ENCODE measurements at places on chromosomes 6 and 20.

DNA sequence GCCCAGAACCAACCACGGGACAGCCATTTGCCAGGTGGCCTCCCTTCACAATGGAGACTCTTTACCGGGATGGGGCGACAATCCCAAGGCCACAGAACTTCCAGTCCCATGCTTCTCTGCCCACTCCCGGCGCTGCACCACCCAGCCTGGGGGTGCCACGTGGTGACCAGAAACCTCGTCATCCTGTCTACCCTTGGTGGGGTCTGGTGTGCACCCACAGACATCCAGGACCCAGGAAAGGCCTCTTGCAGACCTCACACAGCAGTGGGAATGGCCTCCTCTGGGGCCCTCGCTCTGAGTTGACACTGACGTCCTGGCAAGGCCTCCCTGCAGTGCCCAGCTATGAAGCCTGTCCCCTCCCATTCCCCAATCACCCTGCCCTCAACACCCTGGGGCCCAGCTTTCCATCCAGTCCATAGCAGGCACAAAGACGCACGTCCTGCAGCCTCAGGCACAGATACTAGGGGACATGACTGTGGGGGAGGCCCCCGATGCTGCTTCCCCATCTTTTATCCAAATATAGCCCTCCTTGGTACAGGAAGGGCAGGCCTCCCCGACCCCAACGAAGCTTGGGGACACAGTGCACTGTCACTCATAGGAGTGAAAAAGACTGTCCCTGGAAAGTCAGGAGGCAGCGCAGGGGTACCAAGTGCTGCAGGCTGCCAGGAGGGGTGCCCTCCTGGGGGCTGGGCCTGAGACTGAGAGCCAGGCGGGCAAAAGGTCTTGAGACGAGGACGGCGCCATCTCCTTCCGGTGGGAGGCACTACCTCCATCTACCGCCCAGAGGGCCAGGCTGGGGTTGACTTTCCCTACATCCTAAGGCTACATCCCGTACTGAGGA is 7.2 kb downstream of the CST7 start:
- no peak for DNase-seq

- DNase-seq, result no peak
Observed at GRCh38 chr6:150547502-150548222, 52.0 kb upstream of the PLEKHG1 start.

DNA sequence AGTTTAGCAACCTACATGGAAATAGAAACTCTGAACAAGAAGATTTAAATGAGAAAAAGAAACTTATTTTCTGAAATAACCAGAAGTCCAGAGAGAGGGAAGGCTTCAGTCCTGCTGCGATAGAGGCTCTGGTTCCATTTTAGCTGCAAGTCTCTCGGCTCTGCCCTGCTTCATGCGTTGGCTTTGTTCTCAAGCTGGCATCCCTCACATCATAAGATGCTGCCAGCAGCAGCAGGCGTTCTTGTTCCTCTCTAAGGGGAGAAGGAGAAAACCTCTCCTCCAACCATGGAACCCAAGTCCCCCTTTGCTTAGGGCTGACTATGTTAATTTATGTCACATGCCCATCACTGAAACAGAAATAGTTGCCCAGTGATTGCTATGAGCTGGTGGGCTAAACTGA is 46.4 kb upstream of the PMEPA1 start:
- DNase-seq, result no peak

DNA sequence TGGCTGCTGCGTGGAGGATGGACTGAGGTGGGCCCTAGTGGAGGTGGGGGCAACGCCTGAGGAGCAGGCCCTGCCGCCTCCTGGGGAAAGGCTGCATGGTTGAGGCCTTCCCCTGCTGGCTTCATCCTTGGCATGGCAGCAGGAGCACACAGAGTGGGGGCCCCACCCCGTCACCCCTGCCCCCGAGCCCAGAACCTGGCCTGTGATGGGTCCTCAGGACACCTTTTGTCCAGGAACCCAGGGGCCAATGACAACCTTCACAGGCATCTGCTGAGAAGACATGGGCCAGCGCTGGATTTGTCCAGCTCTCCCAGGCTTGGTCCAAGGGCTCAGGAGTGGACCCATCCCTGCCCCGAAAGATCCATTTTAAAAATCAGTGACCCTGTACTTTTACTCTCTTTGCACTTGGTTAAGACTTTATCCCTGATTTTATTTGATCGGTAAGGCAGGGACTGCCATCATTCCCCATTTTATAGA is 575 bp upstream of the SLC17A9 start:
- no peak for DNase-seq

- DNase-seq, result no peak
Observed at GRCh38 chr20:62910777-62911497, 15.4 kb downstream of the DIDO1 start.

- DNase-seq, result no peak
Observed at GRCh38 chr6:127582777-127583462, 5.9 kb downstream of the C6orf58 start.

GRCh38 chr20:2139250-2139649 is 37.6 kb downstream of the STK35 start:
- no peak for DNase-seq

DNA sequence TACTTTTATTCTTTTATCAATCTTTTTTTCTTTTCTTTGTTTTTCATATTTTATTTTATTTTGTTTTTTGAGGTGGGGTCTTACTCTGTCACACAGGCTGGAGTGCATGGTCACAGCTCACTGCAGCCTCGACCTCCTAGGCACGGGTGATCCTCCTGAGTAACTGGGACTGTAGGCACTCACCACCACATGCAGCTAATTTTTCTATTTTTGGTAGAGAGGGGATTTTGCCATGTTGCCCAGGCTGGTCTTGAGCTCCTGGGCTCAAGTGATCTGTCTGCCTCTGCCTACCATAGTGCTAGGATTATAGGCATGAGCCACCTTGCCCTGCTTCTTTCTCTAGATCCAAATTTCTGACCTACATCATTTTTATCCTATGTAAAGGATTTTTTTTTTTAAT is 153.2 kb downstream of the CDKAL1 start:
- no peak for DNase-seq

GRCh38 chr20:53328961-53329360 is 264.7 kb downstream of the ZNF217 start:
- DNase-seq, result no peak

- DNase-seq, result no peak
Observed at GRCh38 chr6:130303431-130303830, 62.4 kb upstream of the TMEM200A start.

DNA sequence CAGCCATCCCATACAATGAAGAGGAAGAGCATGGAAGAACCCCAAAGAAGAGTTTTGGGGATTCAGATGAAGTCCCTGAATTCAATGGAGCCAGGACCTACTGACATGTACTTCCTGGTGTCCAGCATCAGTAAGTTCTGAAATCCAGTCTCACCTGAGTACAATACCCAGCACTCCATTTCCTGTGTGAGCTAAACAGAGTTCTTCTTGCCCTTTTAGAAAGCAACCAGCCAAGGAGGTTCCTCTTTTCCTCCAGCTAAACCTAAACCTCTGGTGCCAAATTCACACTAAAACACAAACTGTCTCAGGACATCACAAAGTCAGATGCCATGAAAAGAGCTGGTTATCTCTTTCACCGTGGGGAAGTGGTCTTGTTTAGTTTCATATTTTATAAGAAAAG is 71.5 kb downstream of the PKHD1 start:
- DNase-seq, result no peak

DNA sequence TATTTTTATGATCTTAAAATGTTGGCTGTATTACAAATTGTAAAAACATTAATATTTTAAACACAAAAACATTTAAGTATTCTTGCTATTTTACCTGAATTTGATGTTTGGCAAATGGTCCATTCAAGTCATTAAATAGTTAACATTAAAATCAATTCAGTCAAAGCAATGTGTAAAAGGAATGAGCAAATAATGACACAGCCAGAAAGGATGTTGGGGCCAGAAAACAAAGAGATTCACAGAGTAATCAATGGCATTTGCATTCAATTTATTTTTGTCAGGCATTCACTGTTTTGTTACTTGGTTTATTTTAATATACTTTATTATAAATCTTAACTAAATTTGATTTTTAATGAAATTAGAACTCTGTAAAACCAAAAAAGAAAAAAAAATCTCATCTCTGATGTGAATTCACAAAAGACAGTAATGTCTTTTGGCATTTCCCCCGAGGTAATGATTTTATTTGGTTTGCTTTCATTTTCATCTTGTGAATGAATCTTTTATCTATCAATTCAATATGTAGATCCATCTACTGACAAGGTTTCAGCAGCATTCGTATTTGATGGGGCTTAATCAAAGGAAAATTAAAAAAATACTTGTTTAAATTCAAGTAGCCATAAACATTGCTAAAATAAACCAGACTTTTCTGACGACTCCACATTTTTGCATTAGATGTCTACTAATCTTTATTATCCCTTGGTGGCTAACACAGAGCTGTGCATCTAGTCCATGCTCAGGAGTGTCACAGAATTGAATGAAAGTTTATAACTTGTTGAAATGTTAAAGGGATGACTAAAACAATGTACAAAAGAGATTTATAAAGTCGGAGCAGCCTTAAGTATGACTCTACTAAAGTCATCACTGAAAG is 866.7 kb upstream of the GJE1 start:
- DNase-seq, result no peak

DNA sequence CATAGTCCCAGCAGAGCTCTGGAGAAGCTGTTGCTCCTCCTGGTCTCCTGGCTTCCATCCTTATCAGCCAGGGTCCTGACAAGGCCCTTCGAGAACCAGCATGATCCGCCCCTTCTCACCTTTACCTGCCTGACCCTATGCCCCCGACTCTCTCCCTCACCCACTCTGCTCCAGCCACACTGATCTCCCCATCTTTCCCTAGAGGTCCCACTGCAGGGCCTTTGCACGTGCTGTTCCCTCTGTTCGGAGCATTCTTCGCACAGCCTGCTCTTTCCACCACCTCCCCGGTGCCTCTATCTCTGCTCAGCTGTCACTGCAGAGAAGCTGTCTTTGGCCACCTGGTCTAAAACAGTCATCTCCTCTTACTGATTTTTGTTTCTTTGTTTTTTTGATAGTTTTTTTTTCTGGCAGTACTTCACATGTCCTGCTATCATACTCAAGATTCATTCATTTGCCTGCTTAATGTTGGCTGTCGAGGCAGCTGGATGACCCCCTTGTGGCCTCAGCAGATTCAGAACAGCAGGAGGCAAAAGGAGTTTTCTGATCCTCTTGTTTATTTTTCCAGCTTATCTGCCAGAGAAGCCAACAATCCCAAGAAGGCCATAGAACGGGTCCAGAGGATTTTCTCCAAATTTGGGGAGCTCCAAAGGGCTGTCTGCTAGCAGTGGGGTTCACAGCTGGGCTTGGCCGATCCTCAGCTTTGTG is 1.6 kb upstream of the PTGIS start:
- DNase-seq, result no peak

- DNase-seq, result peak; percentile 78
Observed at GRCh38 chr6:134097114-134097707, 44.8 kb upstream of the SLC2A12 start.

DNA sequence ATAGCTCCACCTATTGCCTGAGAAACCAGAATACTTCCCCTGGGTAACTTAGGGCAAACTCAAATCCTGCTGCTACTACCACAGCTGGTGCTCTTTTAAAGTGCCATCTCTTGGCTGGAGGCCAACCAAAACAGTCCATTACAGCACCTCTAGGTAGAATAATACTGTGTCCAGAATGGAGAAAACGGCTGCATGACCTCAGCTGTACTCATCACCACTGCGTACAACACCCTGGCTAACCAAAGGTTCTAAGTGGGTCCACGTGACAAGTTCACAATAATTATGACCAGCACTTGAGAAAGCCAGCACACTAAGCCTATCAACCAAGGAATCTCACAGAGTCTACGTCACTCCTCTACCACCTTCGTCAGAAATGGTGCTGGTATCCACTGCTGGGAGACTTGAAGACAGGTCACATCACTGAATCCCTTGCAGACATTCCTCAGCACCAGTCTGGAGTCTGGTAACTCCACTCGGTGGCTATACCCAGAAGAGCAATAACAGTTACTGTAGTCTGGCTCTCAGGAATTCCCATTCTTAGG is 40.9 kb upstream of the PKIB start:
- no peak for DNase-seq

GRCh38 chr20:58127701-58128111 is 100.7 kb downstream of the ANKRD60 start:
- DNase-seq, result no peak

GRCh38 chr6:105677671-105678475 is 275.0 kb upstream of the PREP start:
- DNase-seq, result no peak

GRCh38 chr6:26312501-26313397 is 52.2 kb upstream of the BTN3A2 start:
- peak; percentile 90 for DNase-seq

- DNase-seq, result no peak
Observed at GRCh38 chr6:156464100-156464878, 312.9 kb upstream of the ARID1B start.

DNA sequence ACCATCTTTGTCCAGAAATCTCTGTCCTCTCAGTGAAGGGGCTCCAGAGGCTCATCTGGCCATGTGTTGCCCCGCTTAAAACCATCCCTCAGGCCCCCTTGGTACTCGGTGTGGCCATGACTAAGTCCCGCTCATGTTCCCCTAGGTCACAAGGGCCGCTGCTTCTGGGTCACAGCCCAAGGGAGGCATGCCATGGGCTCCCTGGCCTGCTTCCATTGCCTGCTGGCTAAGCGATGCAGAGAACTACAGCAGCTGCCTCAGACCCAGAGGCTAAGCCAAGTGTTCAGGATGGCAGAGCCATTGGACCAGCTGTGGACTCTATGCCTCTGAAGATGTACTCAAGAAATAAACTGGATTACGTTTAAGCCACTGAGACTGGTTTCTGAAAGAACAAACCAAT is 95.5 kb downstream of the ZFP64 start:
- no peak for DNase-seq

GRCh38 chr6:26232306-26232939 is 132.6 kb upstream of the BTN3A2 start:
- no peak for DNase-seq

- no peak for DNase-seq
Observed at GRCh38 chr20:55567826-55568225, 437.5 kb downstream of the CBLN4 start.

DNA sequence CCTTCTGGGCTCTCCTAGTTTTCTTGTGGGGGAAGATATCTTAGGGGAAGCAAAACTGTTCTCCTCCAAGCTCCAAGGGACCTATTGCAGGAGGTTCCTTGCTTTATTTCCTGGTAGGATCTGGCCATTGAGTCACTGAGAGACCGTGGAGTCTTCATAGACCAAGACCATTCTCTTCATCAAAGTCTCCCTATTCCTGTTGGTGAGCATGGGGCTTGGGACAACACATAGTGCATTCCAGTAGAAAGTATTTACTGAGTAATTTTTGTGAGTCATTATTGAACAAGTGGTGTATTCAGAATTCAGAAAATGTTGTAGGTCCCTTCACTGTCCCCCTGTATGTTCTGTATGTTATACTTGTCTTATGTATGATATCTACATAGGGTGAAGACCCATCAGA is 133.6 kb downstream of the CDH26 start:
- DNase-seq, result no peak

GRCh38 chr6:108565091-108565766 is 4.5 kb downstream of the FOXO3 start:
- peak; percentile 92 for DNase-seq

GRCh38 chr6:28251661-28252008 is 434 bp downstream of the ZKSCAN4 start:
- no peak for DNase-seq

DNA sequence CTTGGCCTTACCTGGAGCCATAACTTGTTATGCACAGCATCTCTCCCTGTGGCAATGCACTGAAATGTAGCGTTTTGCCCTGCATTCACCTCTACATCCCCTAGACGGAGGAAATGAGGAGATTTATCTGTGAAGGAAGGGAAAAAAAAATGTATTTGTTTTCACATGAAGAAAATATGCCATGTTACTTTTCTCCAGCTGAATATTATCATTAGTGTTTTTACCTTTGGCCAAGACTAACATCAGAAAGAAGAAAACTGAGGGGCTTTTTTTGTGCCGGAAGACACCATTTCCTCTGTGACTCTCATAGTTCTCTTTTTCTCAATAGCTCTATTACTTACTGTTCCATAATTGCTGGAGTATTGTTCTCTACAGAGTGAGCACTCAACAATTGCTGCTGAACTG is 280.4 kb downstream of the PTPRK start:
- peak; percentile 59 for DNase-seq
